ENCODE measurements at places on chromosomes 2 and 18.

DNA sequence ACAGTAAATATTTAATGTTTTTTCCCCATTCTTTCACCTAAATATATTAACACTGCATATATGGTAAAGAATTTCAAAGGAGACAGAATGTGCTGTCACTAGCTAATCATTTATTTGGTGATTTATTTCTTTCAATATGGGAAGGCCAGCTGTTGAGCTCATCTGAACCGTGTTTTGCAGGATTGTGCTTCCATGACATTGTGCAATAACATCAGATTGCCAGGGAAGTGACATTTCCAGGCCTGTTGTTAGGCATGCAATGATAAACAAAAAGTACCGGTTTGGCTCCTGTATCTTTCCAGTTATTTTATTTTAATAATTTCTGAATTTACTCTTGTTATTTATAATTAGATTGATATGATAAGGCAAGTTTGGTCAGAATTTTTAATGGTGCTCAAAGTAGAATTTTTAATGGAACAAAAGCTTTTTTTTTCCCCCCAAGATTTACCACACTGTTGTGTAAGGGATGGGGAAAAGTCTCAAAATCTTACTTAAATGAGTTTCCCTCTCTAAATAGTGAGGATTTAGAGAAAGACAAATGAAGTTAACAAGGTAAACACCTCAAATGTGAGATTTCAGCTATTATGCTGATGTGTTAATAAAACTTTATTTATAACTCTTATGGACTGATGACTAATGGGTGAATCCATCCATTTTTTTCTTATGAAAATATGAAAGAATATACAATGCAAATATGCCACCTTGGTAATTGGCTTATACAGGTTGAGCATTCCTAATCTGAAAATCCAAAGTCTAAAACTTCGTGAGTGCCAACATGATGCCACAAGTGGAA, 52.7 kb downstream of the MALT1 start:
- no peak for ATAC-seq

- no peak for ATAC-seq
Measured at GRCh38 chr2:71812736-71813135, 334.9 kb downstream of the CYP26B1 start.

DNA sequence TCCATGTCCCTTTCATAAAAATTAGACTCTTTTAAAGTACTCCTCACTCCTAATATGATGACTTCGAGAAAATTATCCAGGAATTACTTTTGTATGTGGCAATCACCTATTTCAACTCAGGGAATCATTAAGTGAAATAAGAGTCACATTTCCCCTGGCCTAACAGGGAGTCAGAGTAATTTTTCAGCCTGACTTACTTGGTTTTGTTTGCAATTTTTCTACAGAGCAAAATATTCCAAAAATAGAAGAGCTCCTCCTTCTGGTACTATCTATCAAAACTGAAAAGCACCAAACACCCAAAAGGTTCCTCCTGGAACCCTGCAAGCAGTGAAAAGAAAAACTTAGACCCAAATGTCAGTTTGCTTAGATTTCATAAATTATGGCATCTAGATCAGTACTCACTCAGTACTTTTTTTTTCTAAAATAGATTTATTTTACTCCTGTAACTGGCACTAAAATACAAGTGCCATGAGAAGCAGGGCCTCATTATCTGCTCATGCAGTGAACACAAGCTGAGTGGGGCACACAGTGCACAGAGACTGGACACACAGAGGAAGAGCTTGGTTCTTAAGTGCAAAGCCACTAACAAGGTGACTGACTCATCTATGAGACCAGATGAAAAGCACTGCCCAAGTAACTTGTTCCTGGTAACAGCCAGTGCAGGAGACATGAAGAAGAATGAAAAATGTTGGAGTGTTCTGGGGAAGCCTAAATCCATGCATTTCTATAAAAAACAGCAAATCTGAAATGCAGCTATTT, 28.7 kb downstream of the ACAA2 start:
- no peak for ATAC-seq

GRCh38 chr18:24185805-24186204, 46.9 kb downstream of the CABYR start:
- ATAC-seq: no peak

- ATAC-seq: peak; percentile 77
Measured at GRCh38 chr2:203820969-203821368, 46.6 kb upstream of the CTLA4 start.

GRCh38 chr2:111705711-111706336, 178.2 kb downstream of the ANAPC1 start:
- peak; percentile 93 for ATAC-seq

DNA sequence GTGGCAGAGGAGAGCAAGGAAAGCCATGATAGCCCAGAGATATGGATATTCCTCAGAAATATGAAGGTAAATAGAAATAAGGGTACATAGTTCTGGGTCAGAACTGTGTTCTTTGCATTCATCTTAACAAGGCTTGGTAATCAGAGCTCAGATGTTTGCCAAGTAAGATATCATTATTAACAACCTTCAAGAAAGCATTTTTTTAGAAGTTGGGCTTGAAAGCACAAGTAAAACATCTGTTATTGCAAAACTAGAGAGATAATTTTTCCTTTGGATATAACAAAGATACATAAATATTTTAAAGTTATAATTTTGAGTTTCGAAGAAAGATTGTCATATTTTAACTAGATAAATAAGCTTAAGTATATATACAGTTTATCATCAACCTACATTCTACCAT, 171.4 kb downstream of the ZNF804A start:
- ATAC-seq: no peak

DNA sequence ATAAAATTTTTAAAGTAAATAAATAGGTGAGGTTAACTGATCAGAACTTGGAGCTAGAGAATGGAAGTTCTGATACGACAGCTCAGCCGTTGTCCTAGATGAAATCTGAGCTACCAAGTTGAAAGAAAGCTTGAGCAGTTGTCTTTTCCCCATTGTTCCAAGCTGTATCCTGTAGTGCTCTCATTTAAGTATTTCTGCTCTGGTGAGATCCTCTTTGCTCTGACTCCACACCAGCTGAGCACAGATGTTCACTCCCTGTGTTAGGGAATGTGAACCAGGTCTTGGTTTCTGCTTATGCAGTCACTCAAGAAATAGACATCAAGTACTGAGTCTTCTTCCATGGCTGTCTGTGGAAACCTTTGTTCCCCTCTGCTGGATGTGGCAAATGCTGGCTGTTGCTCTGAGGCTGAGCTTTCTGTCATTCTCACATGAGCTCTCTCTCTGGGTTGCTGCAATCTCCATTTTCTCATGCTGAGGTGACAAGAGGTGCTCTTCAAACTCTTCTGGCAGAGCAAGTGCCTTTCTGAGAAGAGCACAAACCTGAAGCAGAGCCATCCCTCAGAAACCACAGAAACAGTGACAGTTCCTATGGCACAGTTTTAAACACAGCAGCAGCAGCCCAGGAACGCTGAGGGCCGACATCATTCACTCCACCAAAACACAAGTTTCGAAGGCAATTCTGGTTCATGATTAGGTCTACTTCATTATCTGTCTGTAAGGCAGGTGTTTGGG, 194.1 kb downstream of the SP3 start:
- no peak for ATAC-seq

Data from stimulated activated memory B cell treated with anti-CD40 and anti-IgM and Interleukin-4, amounts not matched to agents 10 μg/mL and 1 μg/mL and 100 μg/mL, for 72 hours (primary cell).